ENCODE measurements at places on chromosomes 1 and 21.

DNA sequence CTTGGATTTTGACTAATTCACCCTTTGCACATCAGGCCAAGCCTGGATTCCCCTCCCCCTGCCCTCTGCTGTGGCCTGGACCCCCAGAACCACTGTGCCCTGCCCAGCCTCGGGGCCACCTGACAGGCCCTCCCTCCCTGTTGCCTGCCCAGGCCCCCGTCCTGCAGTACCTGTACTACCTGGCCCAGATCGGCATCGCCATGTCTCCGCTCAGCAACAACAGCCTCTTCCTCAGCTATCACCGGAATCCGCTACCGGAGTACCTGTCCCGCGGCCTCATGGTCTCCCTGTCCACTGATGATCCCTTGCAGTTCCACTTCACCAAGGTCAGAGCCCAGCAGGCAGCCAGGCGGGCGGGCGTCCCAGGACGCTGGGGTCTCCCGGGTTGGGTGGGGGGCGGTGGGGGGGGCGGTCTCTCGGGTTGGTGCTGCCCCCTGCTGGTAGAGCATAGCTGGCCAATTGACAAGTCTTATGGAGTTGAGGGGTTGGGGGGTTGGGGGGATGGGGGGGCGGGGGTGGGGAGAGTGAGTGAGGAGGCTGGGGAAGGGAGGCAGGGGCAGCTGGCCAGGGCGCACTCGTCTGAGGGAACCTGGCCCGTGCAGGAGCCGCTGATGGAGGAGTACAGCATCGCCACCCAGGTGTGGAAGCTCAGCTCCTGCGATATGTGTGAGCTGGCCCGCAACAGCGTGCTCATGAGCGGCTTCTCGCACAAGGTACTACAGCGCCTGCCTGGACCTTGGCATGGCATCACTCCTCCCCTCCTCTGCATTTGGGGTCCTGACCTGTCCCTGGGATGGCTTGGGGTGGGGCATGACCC is 10.7 kb downstream of the AMPD2 start:
- no peak for DNase-seq

DNA sequence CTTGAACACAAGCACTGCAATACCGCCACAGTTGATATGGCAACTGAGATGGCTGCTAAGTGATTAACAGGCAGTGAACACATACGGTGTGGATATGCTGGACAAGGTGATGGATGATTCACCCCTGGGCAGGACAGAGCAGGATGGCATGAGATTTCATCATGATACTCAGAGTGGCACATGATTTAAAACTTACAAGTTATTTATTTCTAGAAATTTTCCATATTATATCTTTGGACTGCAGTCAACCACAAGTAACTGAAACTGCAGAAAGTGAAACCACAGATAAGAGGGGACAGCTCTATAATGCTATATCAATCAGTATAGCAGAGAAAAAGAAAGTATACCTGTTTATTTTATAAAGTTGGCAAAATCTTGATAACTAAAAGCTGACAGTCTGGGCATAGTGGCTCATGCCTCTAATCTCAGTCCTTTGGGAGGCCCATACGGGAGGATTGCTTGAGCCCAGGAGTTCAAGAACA is 47.9 kb downstream of the PHACTR4 start:
- DNase-seq, result no peak

GRCh38 chr1:167627615-167627864 is 2.5 kb upstream of the RCSD1 start:
- DNase-seq, result no peak

GRCh38 chr1:19622204-19622603 is 21.9 kb upstream of the NBL1 start:
- no peak for DNase-seq

- no peak for DNase-seq
These were observed 16.2 kb downstream of the CD247 start for GRCh38 chr1:167502192-167502551.
